Stimulated activated CD8-positive, alpha-beta memory T cell treated with anti-CD3 and anti-CD28 coated beads, Interleukin-12 subunit alpha, Interleukin-12 subunit beta, amount 100 ng/mL, for 4 hours (primary cell): ENCODE measurements at places on chromosomes 3 and 15.

DNA sequence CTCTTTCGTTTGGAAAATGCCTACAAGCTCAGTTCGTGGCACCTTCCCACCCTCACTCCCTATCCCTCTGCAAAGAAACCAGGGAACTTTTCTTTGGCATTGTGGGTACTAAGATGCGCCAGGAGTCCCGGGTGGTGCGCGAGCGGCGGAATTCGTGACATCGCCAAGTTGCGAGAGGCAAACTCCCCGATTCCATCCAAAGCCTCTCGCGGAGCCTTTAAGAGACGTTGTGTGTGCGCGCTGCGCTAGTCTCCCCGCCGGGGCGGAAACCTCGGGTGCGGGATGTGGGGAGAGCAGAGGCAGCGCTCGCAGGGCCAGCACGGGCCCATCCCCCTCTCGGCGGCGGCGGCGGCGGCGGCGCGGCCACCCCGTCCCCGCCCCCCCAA lies 443 bp upstream of the NR2F2 start:
- no peak for DNase-seq

DNA sequence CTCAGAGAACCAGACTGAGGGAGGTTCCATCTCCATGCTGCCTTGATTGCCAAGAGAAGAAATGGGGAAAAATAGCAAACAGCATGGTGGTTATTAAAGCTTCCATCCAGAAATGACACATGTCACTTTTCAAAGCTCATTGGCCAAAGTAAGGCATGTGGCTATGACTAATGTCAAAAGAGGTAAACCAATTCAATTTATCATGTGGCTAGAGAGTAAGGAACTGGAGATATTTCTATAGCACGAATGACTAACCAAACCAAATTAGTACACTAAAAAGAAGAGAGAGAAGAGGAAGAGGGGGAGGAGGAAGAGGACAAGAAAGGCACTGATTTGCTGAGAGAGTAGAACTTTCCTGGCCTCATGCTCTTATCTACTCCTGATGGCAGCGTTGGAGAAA lies 115.2 kb upstream of the SLC6A11 start:
- DNase-seq: no peak

DNA sequence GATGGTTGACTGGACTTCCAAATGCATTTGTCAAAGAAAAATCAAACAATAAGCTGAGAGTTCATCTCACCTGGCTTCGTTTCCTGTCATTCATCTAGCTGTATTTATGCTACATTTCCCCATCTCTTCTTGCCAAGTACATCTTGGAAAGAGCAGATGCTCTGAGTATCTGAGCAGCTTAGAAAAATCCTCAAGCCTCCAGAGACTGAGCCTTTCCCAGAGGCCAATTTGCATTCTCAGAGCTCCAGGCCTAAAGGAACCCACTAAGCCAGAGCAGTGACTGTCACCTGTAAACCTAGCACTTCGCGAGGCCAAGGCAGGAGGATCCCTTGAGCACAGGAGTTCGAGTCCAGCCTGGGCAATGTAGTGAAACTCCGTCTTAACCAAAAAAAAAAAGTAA lies 100.5 kb downstream of the XXYLT1 start:
- no peak for DNase-seq

- DNase-seq: no peak
Observed at GRCh38 chr3:156892701-156893100, 66.5 kb downstream of the LEKR1 start.

DNA sequence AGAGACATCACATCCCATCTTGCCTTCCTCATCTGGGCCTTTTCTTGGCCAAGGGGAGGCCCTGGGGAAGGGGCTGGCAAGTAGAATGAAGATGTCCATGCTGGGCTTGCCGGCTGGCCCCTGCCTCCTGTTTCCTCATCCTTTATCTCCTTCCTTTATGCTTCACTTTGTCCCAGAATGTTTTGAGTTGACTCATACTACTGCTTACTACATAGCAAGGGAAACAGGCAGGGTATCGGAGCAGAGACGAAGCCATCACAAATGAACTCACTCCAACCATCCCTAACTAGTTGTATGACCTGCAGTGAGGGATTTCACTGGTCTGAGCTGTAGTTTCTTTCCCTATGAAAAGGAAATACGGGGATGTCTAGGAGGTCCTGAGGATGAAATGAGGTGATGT lies 66.0 kb downstream of the CHDH start:
- DNase-seq: no peak

GRCh38 chr3:126913524-126913923 lies 69.4 kb upstream of the PLXNA1 start:
- DNase-seq: no peak

GRCh38 chr3:111715911-111716523 lies 120.9 kb upstream of the ZBED2 start:
- no peak for DNase-seq

DNA sequence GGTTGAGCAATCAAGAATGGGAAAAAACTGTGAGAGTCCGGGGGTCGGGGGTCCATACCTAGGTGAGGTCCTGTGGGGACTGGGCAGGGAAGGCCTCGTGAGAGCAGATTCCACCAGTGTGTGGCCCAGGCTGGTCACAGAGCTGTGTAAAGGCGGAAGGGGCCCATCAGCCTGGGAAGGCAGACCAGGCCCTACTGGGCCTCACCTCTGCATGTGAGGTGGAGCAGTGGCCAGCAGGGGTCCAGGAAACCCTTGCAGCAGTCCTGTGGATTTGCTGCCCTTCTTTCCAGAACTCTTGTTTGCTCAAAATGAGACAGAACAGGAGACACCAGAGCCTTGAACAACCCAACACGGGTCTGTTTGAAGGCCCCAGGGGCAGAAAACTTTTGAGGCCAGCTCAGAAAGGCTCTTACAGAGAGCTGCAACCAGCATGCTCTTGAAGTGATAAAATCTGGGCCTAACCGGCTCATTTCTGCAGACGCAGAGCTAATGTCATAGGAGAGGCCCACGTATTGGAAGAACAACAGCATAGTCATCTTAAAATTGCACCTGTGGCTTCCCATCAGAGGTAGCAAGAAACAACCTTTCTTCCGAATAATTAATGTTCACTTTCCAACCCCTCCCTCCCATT lies 30.3 kb upstream of the HHATL start:
- DNase-seq: no peak

DNA sequence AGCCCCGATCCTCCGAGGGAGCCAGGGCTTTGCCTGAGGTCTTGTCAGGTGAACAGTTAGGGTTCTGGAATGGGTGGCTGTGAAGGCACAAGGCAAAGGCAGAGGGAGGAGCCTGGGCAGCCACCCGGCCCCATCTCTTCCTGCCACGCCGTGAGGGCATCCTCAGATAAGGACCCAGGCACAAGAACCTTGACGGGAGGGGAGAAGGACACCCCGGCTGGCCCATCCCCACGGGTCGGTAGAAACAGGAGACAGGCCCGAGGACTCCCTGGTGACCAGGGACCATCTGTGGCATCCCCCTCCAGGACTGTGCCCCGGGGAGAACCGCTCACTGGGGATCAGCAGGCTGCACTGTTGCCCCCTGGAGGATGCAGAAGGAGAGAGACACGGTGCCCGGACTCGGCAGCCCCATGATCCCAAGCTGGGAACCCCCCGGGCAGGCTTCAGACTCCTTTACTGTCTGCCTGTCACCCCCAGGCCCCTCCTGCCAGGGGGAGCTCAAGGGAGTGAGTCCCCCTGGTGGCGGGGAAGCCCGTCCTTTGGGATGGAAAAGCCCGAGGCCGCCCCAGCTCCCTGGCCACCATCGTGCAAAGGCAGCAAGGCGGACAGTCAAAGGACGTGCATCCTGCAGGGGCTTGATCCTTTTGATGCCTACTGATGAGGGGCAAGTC lies 12.3 kb upstream of the PCSK6 start:
- DNase-seq: peak; percentile 18

DNA sequence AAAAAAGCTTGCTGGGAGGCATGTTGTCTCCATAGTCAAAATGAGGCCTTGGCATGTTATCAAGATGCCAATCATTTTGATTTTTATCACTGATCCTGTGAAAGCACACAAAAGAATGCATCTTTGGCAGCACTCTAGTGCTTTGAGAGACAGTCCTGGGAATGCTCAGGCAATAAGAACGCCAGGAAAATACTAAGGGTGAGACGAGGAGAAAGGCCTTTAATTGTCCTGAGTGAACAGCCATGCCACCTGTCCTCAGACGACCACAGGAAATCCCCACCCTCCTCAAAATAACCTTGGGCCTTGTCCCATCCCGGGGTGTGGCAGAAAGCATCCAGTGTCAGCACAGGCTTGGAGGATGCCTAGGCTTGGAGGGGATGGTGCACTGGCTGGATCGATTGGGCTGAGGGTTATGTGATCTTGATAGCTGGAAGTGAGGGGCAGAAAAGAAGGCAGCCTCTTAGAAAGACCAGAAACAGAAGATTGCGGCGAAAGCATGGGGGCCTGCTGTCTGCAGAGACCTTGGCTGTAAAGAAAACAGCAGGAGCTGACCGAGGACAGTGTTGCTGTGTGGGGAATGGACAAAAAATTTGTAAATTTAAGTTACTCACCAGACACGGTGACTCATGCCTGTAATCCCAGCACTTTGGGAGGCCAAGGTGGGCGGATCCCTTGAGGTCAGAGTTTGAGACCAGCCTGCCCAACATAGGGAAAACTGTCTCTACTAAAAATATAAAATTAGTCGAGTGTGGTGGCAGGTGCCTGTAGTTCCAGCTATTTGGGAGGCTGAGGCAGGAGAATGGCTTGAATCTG lies 7.3 kb downstream of the TMEM158 start:
- DNase-seq: no peak

DNA sequence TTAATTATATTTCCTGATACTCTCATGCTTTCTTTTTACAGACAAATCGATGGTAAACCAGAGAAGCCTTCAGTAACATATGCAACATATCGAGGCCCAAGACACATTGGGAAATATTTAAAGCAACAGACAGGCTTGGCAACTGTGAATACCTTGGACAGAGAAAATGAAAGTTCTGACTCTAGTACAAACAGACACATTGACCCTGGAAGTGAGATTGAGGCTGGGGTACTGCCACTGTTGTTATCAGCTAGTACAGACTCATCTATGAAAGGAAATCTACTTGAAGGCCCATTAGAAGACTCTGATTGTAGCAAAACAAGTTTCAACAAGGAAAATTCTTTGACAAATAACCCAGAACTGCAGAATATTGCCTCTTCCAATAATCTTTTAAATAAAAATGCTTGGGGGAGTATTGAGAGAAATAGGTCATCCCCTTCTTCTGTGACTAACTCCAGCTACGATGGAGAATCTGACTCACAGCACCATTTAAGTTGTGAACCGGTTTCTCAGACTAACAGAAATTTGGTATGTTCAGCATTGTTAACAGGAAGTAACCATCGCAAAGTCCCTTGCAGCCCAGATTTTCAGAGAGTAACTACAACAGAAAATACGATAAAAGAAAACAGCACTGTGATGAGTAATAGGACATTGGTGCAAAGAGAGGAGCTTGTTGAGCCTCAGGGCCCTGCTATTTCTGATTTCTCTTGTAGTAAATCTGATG lies 50.2 kb downstream of the CRYBG3 start:
- DNase-seq: no peak

DNA sequence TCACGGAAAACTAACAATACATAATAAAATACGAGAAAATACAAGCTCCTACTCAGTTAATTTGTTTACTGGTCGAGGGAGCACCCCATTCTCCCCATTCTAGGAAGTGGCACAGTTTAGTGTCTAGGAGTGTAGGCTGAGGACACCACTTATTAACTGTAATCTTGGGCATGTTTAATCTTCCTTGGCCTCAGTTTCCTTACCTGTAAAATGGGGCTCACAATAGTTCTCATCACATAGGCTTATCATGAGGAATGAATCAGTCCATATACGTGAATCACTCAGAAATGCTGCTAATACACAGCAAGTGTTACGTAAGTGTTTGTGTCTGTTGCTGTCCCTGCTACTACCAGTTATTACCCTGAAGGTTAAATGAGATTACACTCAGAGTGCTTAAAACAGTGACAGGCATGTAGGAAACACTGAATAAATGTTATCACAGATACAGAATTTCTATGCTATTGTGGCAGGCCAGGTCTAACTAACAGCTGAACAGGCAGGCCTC lies 210.2 kb downstream of the OSBPL10 start:
- no peak for DNase-seq
